ENCODE measurements at places on chromosomes 7 and 10.
A peak's percentile ranks its signal among the peaks of the same experiment; 100 is the strongest.

DNA sequence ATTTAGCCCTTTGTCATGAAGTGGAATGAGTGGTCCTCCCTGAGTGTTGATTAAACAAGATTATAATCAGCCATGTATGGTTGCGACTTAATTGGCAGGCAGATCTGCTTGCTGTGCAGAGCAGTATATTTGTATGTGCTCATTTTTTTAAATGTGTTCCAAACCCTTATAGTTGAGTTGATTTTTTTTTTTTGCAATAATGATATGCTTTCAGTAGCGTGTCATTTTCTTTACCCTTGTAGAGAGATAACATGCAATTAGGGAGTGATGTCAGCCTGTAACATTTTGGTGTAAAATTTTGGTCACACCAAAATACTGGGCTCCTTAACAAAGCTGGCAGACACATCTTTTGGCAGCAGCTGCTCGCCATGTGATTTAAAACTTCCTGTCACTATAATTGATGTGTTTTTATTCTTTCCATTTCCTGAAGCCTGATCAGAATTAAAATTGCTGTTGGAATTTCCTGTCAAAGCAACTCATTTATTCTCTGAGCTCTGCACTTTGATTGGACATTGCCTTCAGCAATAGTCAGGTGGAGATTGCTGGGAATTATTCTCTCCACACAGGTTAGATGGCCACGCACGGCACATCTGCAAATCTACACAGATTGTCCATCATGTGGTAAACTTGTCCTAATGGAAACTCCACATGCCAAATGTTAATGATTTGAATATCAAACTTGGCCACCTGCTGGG lies 125.3 kb downstream of the DYNC1I1 start:
- DNase-seq, result no peak

DNA sequence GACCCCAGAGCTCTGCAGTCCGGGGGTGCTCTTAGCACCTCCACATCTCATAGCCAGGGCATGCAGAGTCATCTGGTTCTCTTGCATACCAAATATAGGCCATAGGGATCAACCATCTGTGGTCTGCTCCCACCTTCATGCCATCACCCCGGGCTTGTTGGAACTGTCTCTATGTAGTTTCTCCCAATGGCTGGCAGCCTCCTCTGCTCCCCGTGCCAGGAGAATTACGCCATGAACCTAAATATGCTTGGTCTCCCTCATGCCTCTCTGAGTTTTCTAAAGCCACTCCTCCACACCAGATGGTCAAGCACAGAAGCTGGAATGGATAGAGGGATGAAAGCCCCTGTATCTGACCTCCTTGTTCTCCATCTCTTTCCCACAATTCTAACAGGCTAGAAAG lies 302.6 kb upstream of the MYO3A start:
- no peak for DNase-seq

- DNase-seq, result no peak
These were observed 754 bp upstream of the PHYHIPL start for GRCh38 chr10:59175538-59176240.

DNA sequence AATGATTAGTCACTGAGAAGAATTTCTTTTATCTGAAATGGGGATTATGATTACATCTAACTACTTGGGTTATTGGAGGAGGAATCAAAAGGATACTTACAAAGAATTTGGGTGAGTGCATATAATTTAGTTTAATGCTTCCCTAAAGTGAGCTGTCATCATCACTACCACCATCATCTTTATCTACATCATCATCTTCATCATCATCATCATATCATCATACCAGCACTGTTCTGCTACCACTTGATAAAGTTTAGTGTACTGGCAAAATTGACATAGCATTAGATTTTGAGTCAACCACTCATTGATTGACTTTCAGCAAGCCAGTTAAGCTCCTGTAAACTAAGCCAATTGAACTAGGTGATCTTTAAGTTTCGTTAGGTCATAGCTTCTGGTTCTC lies 245.6 kb upstream of the DKK1 start:
- DNase-seq, result no peak

DNA sequence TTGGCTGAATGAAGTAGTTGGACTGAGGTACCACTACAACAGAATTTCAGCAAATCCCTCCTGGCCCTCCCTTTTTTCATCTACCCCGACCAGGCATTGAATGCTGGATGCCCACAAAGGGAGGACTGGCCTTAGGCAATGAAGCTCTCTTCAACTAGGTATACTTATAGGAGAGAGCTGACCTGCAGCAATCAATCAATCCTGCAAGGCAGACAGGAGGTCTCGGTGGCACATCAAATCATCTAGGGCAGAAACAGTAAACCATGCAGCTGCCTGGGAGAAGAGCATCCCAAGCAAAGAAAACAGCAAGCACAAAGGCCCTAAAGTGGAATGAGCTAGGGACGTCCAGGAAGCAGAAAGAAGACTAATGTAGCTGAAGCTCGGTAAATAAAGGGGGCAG lies 2.4 kb upstream of the ABRAXAS2 start:
- DNase-seq, result no peak

- DNase-seq, result no peak
These were observed 25.0 kb downstream of the PLAC9 start for GRCh38 chr10:80157561-80157960.

DNA sequence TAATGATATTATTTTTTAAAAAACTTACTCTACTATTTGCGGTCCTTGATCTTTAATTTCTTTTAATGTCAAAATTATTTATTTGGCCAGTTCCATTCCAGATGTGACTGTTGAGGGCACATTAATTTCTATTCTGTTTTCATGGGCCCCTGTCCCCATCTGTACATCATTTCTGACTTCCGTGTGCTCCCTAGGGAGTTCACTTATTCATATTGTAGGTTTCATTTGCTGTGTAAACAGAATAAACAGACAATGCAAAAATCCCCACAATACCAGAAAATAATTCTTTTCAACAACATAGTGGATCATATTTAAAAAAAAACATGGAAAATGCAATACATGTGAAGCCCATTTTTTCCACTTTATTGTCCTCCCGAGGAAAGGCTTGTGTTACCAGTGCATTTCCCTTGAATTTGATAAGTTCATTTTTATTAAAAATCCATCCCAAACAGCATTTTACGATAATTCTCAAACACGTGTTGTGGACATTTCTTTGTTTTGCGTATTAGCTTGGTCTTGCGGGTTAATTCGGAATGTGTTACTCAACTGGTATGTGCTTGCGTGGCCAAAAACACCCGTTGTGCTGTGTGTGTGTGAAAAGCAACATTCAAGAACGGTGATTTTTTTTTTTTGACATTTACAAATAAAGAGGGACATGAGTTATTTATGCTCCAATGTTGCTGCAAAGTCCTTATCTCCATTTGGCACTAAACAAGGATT lies 138.4 kb downstream of the MGMT start:
- DNase-seq, result no peak

GRCh38 chr7:32937344-32938174 lies 19.7 kb upstream of the FKBP9 start:
- no peak for DNase-seq

- no peak for DNase-seq
These were observed 27.1 kb downstream of the SEC61A2 start for GRCh38 chr10:12156367-12157123.

GRCh38 chr7:85749696-85750453 lies 563.0 kb upstream of the SEMA3D start:
- no peak for DNase-seq

DNA sequence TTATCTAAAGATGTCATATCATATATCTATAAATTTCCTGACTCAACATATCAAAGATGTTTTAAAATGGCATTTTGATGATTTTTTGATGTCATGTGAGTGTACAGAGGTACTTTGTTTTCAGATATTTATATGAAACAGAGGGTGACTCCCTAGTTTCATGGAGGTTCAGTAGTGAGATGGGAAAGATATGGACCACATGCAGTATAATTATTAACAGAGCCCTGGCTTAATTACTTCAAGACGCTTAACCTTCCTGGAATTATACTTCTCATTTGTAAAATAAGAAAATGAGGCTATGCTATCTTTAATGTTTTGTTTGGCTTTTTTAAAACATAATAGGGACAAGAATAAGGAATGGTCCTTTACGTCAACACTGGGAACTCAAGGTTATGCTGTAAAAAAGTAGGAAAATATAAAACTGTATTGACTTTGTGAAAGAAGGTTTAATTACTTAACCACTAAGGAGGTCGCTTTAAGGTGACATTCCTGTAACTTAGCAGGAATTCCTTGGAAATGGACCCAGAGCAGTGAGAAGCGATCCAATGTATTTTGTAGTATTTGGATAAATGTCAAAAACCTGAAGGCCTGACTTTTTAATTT lies 821.0 kb upstream of the IGFBP3 start:
- no peak for DNase-seq

GRCh38 chr10:101351017-101351416 lies 2.9 kb upstream of the BTRC start:
- no peak for DNase-seq

GRCh38 chr10:104084482-104085142 lies 1.1 kb downstream of the COL17A1 start:
- DNase-seq, result no peak

DNA sequence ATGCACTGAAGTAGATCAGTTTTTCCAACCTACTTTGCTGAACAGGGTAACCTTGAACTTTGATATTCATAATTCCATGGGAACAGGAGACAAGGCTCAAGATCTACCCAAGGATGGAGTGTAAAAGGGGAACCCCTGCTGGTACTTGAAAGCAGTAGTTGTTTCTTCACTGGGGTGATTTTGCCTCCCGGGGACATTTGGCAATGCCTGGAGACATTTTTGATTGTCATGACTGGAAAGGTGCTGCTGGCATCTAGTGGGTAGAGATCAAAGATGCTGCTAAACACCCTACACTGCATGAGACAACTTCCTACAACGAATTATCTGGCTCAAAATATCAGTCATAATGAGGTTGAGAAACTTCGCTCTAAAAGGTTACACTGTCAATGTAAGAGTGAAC lies 214.8 kb upstream of the CTBP2 start:
- no peak for DNase-seq

DNA sequence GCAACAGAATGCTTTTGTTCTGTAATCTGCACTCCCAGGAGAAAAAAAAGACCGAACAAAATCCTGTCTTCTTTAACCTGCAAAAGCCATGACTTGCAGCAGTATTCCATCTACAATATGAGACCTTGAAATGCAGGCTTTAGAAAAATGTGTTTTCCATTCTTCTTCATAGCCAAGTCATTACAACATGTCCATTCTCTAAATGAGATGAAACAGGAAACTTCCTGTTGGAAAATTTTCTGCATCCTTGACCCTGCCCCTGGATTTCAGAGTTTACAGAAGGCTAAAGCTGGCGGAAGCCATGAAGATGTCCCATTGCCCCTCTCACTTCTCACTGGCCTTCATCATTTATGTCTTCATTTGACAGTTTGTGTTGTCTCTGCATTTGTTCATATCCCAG lies 546.4 kb downstream of the TNS3 start:
- DNase-seq, result no peak

GRCh38 chr10:21020545-21020944 lies 123.4 kb upstream of the NEBL start:
- no peak for DNase-seq

GRCh38 chr7:131556053-131556908 lies at the start of gene PODXL:
TSS of gene PODXL (minus strand) at chr7:131556628. CDS start at chr7:131556359, 269 bp downstream.
- DNase-seq, result peak; percentile 14

DNA sequence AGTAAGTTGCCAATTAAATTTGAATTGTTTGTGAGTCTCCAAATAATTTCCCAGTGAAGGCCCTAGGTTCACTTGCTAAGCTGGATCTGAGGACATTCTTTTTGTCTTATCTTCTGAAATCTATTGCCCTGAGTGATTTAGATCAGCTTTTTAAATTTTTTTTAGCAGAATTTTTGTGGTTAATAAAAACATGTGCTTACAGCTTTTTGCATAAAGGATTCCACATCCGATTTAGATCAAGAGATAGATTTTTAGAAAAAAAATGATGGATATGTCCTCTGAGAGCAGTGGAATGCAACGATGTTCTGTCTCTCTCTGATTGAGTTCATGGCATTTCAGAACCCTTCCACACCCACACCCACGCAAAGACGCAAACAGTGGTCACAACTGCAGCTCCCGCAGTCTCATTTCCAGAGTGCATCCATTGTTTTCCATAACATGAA lies 358.8 kb downstream of the SUGCT start:
- DNase-seq, result no peak

GRCh38 chr10:91313796-91314485 lies 93.5 kb downstream of the PCGF5 start:
- DNase-seq, result no peak

DNA sequence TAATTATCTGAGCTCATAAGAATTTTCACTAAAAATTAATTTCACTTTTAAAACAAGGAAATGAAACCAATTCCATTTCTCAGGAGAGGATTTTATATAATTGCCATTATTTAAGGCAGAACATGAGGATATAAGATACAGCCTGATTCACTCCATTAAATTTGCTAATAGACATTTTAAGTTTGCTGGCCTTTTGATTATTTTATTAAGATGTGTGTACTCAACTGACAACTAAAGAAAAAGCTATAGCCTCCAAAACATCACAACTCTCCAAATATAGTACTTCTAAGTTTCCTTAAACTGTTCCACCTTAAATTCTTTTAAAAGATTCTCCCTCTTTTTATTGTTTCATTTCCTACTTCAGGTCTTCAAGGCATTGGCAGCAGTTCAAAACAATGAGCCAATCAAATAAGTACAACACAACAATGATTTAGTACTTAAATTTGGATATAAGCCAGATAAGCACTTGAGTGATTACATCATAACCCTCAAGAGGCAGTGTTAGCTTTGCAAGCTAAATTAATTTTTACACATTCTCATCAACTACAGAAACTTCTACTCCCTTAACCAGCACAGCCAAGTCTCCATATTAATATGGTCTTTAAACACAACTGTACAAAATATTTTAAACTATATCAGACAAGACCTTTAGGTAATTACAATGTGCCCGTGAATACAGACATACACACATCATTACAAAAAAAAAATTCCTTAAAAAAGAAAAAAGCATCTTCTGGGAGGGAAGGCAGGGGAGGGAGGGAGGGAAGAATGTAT lies 121.8 kb downstream of the KMT2C start:
- no peak for DNase-seq

DNA sequence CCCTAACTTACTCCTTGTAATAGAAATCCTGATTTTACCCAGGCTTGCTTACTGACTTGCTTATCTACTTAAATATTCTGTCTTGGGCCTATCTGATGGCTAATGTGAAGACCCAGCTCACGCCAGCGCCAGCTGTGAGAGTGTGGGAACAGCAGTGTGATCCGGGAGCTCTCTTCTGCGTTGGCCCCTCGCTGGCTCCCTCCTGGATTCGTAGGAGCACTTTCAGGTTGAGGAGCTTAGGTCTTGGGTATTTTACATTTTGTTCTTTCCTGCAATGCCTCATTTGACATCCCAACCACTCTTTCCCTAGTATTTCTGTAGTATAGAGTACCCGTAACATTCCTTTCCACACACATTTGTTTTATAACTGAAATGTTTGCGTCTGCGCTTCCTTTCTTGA lies 51.7 kb downstream of the CREM start:
- DNase-seq, result no peak

- DNase-seq, result no peak
These were observed 366.1 kb upstream of the ZNF32 start for GRCh38 chr10:44014644-44015250.

GRCh38 chr7:121831801-121832200 lies 41.2 kb upstream of the PTPRZ1 start:
- no peak for DNase-seq
